Fibroblast of the conjunctiva (primary cell): ENCODE measurements at places on chromosomes 3 and 15.
A peak's percentile ranks its signal among the peaks of the same experiment; 100 is the strongest.

DNA sequence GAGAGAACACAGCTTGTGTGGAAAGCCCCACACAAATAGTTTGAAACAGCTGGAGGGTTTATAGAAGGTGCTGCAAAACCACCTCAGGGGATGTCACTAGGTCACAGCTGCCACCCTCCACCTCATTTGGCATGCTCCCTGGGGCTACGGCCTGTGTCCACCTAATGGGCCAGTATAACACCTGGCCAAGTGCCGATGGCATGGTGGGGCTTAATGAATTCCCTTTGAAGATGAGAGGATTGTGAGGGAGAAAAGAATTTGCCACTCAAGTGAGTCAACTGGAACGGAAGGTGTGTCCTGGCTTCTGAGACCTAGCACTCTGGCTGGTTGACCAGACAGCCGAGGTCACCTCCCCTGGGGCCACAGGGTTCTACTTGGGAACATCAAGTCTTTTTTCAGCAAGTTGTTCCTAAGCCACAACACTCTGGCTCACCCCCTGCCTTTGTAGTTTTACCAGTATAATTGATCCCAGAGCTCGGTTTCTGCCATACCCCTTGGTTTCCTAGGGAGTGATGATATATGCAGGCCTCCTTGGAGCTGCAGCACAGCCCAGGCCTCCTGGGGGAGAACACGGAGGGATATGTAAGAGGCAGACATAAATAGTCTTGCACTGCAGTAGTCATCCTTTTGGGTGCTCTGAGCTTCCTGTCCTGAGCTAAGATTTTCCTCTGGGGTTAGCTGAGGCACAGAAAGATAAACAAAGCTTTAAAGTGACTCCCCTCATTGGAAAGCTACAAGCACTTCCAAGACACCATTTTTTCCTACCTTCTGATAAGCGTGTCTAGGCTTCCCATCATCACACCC, 178.2 kb upstream of the LPP start:
- peak; percentile 59 for DNase-seq

DNA sequence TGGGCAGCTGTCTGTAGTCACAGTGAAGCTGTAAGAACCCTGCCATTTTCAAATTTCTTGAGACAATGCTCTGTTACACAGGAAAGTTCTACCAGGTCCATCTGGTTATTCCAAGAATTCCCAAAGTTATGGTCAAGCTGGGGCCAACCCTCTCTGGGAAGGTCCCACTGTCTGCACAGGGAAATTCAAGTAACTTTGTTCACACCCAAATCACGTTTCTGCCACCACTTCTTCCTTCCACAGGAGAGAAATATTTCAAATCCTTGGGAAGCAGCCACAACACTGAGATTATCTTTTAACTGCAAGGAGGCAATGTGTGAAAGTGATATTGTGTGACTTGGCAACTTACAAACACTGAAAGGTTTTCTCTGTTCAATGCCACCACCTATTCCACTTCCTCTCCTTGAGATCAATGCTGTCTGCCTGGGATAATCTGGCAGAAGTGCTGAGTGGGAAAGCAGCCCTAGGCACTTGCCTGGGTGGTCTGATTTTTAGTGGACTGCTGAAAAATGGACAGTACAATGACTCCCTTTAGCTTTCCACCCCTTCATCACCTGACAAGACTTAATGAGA, 5.6 kb downstream of the SCAMP2 start:
- no peak for DNase-seq

- peak; percentile 73 for DNase-seq
These were observed 95.2 kb upstream of the UBE2E1 start for GRCh38 chr3:23710555-23710954.

DNA sequence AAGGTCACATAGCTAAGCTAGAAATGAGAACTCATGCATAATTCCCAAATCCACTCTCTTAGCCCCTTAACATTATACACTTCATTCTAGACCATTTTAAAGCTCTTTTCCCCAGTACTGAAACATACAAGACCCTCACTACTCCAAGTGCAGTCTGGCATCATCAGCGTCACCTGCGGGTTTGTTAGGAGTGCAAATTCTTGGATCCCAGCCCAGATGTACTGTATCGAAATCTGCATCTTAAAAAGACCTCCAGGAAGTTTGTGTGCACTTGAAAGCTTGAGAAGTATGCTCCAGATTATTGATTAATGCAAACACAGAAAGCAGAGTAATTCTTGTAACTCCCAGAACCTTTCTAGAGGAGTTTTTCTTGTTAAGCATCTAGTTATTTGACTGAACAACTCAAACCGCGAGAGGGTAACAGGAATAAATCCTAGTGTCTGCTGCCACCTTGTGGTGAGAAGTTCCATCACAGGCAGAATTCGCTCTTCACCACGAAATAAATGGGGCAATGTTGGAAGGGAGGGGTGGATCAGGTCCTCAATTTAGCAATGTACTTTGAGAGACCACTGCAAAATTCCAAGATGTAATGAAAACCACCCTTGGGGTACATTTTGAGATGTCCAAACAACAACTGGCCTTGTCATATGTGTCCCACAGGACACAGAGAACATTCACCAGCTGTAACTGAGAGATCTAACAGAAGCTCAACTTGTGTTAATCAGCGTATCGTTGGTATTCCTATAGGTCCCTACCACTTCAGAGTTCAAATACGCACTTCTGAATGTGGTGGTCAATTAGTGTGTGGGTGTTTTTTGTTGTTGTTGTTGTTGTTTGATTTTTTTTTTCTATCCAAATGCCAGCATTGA, 583 bp upstream of the C3orf49 start:
- peak; percentile 37 for DNase-seq

DNA sequence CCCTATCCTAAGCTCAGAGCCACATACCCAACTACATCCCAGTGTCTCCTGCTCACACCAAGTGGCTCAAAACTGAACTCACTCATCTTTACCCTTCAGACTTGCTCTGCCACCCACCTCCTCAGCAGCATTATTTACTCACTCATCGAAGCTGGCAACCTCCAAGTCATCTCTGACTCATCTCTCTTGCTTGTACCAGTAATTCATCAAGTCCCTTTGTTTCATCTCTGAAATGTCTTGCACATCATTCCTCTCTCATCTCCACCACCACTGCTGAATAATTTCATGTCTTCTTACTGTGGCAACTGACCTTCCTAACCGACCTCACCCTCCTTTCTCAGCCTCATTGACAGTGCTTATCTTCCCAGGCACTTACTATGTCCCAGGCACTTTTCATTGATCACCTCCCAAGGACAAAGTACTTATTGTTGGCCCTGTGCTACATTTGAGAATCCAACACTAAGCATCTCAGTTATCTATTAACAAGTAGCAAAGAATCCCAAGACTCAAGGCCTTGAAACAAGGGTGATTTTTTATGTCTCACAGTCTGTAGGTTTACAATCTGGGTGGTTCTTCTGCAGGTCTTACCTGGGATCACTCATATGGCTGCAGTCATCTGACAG, 82.0 kb downstream of the MRPL46 start:
- DNase-seq: peak; percentile 3

GRCh38 chr3:16174026-16174355, 489 bp upstream of the GALNT15 start:
- DNase-seq: no peak

GRCh38 chr15:89326316-89326715, 8.3 kb downstream of the POLG start:
- no peak for DNase-seq

DNA sequence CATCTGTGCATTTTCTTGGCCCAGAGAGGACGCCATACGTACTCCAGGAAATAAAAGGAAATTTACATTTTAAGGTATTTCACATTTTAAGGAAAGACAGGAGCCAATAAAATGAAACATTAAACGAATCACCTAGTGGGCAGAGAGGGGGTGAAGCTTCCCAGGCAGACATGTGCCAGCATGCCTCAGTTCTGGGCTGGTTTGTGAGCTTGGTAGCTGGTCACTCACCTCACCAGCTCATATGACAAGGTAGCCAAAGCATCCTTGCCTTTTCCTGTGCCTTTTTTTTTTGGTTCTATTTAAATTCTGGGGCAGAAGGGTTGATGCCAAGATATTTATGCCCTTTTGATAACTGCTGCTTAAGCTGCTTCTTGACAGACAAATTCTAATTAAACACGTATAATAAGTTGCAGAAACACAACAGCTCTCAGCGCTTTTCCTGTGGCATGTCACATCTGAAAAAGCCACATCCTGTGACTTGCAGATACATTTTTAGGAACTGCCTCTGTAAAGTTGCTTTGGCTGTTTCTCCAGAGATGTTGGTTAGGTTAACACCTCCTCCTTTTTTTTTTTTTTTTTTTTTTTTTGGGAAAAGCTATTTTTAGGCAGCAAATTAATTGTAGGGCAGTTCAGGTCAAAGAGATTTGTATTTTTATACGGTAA, 218.6 kb downstream of the PDCD6IP start:
- DNase-seq: no peak

- no peak for DNase-seq
These were observed 644.3 kb downstream of the NR2F2 start for GRCh38 chr15:96974761-96975160.

GRCh38 chr15:38554354-38554753, 10.3 kb downstream of the RASGRP1 start:
- DNase-seq: no peak

- DNase-seq: no peak
These were observed 161.1 kb downstream of the OR4M2 start for GRCh38 chr15:22241451-22241850.

GRCh38 chr3:157786211-157786610, 283.0 kb upstream of the VEPH1 start:
- peak; percentile 88 for DNase-seq

GRCh38 chr15:74423431-74424257, 10.1 kb downstream of the SEMA7A start:
- no peak for DNase-seq

DNA sequence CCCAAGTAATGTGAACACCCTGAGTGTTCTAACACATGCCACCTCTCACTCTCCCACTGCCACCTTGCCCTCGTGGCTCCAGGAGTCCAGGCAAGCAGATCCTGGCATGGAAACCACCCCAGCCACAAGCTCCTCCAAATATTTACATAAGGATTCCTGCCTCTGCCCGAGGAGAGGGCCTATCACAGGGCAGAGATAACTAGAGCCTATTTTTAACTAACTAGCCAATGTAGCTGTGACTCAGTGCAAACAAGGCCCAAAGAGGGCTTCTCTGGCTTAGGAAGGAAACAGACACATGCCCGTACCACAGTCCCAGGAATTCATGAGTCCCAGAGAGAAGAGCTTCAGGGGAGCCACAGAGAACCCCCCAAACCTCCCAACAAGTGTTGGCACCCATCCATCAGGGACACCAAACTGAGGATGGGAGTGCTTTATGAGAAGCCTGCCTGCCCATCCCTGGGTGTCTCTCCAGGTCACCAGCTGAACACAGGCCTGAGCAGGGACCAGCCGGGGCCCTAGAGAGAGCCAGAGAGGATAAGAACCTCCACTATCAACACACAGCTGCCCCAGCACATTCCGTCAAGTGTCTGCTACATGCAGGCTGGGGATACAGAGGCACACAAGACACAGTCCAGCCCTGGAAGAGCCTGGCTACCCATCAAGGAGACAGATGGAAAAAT, 9.2 kb downstream of the FYCO1 start:
- no peak for DNase-seq

GRCh38 chr3:194728986-194729385, 43.3 kb downstream of the FAM43A start:
- no peak for DNase-seq

GRCh38 chr3:121998611-121999473, 23.2 kb downstream of the ILDR1 start:
- no peak for DNase-seq

GRCh38 chr3:143060906-143061305, 58.7 kb upstream of the CHST2 start:
- DNase-seq: no peak

GRCh38 chr3:99895703-99896441, 78.2 kb downstream of the CMSS1 start:
- DNase-seq: peak; percentile 83

DNA sequence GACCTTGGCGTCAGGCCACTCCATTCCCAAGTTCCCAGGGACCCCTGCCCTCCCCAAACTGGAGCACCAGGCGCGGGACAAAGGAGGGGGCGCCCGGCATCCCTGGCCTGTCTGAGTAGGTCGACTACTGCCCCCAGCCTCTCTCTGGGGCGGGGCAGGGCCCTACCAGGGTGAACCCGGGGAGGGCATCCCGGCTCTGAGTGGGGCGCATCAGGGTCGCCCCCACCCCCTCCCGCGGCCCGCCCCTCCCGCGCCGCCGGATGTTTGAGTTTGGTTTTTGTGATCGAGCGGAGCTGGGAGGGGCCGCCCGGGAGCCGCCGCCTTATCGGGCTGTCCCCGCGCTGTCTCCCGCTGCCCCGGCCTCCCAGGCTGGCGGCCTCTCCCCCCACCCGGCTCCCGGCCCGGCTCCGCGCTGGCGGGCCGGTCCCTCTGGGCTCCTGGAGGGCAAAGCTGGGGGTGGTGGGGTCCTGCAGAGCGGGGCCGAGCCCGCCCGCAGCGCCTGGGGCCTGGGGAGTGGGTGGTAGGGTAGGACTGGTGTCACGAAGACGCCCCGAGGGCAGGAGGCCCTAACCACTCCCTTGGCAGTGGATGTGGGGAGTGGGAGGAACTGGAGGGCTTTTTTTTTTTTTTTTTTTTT, 47.2 kb upstream of the SMAD6 start:
- no peak for DNase-seq

GRCh38 chr3:146550743-146551510, 6.5 kb upstream of the PLSCR1 start:
- peak; percentile 87 for DNase-seq

DNA sequence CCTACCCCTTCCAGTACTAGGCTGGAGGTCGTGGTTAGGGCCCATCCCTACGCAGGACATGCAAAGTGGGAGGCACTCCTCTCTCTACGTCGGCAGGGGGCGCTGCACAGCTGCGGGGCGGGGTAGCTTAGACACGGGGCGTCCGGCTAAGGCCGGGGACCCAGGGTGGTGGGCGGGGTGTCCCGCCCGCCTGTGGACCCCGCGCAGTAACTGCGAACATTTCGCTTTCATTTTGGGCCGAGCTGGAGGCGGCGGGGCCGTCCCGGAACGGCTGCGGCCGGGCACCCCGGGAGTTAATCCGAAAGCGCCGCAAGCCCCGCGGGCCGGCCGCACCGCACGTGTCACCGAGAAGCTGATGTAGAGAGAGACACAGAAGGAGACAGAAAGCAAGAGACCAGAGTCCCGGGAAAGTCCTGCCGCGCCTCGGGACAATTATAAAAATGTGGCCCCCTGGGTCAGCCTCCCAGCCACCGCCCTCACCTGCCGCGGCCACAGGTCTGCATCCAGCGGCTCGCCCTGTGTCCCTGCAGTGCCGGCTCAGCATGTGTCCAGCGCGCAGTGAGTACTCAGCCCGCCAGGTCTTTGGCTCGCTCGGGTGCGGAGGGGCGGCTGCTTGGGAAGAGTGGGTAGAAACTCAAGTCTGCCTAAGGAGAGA, at the start of gene IL12A:
Gene IL12A, plus strand, starts transcription at position 219 of the 655 bp plus-strand sequence.
- peak; percentile 53 for DNase-seq
